Motor neuron (in vitro differentiated cells): ENCODE measurements at places on chromosomes 4 and X. TPM values are rescaled to one million over a fixed set of nuclear protein-coding genes. Genes with fewer than 3 reads are reported as not detected.

GRCh38 chr4:52606726-52607125 lies 52.4 kb downstream of the USP46 start:
- ATAC-seq = no peak

DNA sequence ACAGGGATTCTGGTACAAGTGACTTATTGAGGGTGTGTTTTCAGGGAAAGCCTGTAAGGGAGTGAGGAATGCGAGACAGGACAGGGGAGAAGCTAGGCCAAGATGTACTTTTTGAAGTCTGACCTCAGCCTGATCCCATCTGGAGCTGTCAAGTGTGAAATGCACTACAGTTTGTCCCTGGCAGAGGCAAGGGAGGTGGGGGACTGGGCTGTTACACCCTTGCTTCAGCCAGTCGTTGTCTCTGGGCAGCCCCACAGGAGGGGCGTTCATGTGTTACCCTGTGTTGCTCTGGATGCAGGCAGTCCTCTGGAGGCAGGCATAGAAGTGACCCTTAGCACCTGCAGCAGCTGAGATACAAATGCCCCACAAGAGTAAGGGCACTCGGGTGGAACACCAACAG lies 25.8 kb downstream of the PPEF1 start:
- ATAC-seq = no peak

- ATAC-seq = peak; percentile 60
Measured at GRCh38 chr4:177573507-177573906, 131.3 kb upstream of the AGA start.

GRCh38 chr4:88297212-88297516 lies 12.8 kb upstream of the PPM1K start:
- peak; percentile 51 for ATAC-seq

DNA sequence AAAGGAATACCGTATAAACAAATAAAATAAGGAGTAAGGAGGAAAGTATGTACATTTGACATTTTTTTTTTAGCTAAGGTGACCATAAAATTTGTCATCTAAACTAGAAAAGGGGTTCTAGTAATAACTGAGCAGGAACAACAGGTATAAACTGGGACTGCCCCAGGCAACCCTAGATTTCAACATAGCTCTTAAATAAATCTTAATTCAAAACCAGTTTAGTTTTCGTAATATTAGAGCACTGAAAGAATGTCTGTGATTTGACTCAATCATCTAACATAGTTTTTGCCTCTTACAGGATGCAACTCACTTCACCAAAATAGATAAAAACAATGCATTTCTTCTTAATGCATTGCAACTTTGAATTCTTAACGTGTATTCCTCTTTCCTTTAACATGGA lies 257.7 kb downstream of the ADAMTS3 start:
- no peak for ATAC-seq

GRCh38 chr4:29867412-29867811 lies 852.8 kb upstream of the PCDH7 start:
- no peak for ATAC-seq

DNA sequence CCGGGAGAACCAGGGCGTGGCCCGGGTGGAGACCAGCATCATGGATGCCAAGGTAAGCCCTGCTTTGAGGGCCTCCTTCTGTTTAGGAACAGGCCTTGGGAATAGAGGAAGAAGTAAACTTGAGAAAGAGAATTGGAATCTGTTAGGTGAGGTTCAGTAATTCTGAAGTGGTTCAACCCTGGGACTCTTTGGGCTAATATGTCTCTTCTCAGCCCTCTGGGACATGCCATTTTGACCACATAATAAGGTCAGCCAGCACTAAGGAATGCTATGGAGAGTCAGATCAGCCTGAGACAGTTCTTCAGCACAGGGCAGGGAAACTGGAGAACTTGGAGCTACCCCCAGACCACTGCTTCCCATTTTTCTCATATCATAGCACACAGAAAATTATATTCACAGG lies 63.3 kb upstream of the PRPS1 start:
- ATAC-seq = no peak

DNA sequence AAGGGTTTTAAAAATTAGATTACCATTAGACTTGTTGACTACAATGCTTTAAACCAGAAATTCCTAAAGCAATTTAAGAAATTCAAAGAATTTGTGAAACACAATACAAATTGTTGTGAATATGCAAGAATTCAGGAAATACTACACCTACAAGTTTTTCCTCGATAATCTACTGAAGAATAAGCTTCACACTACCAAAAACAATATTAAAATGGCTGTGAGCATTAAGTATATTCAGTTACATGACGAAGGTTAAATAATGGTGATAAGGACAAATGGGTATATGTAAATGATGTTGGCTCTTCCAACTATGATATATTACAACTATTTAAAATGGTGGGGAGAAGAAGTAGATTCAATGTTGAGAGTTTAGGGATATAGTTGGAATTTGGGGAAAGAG lies 111.1 kb upstream of the HTR2C start:
- ATAC-seq = no peak

- ATAC-seq = no peak
Measured at GRCh38 chrX:134580907-134581306, 77.4 kb downstream of the PLAC1 start.

GRCh38 chr4:73743281-73743680 lies 2.9 kb downstream of the CXCL8 start:
- no peak for ATAC-seq

- no peak for ATAC-seq
Measured at GRCh38 chr4:112185334-112185733, 40.1 kb downstream of the FAM241A start.

GRCh38 chr4:105599932-105600655 lies 47.7 kb downstream of the ARHGEF38 start:
- ATAC-seq = peak; percentile 76

GRCh38 chr4:1732911-1733310 lies 11.6 kb downstream of the TACC3 start:
- ATAC-seq = no peak

DNA sequence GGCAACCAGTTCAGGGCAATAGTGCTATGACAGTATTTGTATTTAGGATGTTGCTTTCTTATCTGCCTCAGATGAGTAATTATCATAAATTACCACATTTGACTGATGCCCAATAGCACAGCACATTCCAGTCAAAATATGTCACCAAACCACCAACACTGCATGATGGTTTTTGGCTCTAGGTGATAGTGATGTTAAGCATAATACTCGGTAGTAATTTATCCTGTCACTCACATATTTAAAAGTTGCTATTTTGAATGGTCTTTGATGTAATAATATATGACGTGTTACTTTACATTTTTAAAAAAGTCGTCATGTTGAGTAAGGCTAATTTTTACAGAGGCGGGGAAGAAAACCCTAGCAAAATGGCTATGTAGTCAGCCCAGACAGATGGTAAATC lies 42.5 kb downstream of the UNC5C start:
- ATAC-seq = no peak

GRCh38 chr4:14833053-14833452 lies 169.2 kb upstream of the CPEB2 start:
- no peak for ATAC-seq

GRCh38 chrX:136643243-136643642 lies 4.7 kb upstream of the CD40LG start:
- no peak for ATAC-seq

- no peak for ATAC-seq
Measured at GRCh38 chr4:69601065-69601464, 38.4 kb downstream of the UGT2A2 start.

- ATAC-seq = no peak
Measured at GRCh38 chr4:54541426-54542118, 116.2 kb upstream of the KIT start.

DNA sequence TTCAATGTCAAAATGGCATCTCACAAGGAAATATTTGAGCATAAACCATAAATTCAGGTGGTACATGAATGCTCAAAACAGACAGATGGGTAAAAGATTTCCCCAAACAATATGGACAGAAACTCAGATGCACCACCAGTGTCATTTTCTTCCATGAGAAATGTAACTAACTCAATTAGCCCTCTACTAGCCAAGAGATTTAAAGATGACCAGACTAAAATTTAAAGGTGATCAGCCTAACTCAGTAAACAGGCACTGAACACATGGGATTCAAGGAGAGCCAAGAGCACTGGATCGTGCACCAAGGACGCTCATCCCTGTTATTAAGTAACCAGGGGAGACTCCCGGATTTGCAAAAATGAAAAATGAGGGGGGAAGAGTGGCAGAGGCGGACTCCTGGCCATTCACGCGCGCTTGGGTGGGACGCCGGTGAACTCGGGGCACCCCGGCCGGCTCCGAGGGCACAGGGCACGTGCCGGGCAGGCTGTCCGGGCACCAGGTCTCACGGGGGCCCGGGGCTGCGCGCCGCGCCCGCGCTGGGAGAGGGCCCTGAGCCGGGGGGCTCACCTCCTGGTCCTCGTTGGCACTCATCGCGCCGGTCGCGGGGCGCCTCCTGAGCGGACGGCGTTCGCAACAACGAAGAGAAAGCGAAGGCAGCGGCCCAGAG lies 490 bp downstream of the RWDD4 start:
- peak; percentile 52 for ATAC-seq

DNA sequence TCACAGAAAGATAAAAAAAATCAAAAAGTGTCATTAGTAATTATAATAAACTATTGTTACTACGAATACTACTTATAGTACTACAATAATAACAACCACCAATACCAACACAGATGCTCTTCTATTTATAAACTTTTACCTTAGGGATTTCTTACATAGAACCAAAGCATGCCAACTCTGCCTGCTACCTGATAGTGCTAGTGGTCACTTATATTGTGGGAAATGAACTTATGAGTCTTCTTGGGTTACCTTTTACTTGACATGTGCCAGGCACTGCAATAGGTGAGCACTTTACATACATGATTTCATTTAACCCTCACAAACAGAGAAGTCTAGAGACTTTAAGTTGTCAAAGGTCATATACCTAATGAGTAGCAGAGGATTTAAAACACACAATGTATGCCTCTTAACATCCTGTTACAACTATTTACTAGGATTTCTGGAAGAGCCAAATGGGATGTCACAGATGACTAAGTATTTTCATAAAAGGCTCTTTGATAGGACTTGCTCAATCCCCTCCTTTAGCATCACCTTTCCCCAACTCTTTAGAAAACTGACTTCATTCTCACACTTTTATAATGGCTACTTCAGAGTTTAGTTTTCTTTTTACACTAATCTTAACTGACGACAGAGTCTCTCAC lies 265.2 kb downstream of the CHIC1 start:
- no peak for ATAC-seq

GRCh38 chr4:7195546-7196287 lies 3.4 kb downstream of the SORCS2 start:
- no peak for ATAC-seq

DNA sequence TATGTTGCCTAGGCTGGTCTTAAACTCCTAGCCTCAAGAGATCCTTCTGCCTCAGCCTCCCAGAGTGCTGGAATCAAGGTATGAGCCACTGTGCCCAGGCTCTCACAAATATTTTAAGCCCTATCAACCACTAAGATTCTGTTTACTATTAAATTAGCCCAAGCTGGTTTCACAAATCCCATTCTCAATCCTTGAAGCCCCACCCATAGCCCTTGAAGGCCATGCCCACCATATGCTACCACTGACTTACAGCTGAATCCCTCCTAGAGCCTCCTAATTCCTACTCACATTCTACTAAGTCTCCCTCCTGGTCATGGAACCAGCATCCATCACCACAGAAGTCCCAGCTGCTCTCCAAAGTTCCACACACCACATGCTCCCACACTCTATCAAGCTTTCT lies 9.7 kb downstream of the GRIPAP1 start:
- no peak for ATAC-seq

- ATAC-seq = no peak
Measured at GRCh38 chrX:29455702-29456101, 759.7 kb upstream of the MAGEB2 start.

GRCh38 chr4:24519649-24520048 lies 64.7 kb downstream of the DHX15 start:
- ATAC-seq = no peak

- no peak for ATAC-seq
Measured at GRCh38 chr4:8577046-8577445, 3.1 kb upstream of the GPR78 start.

GRCh38 chr4:92299152-92299551 lies 4.6 kb upstream of the GRID2 start:
- ATAC-seq = no peak

Gene PNMA5
- 0.10 and 0.11 TPM in 2 replicates for total RNA-seq

Gene TMPRSS11B
- total RNA-seq = not detected in 2 replicates

Gene UCP1
- 0.23 and 0.26 TPM in 2 replicates for total RNA-seq

Gene UBE2D3
- 206 and 248 TPM in 2 replicates for total RNA-seq

Gene CT47B1
- 0.24 and 0.28 TPM in 2 replicates for total RNA-seq

Gene ASMT
- 0.43 TPM in 1 of 2 replicates, not detected in the other for total RNA-seq

Gene PF4V1
- total RNA-seq = not detected in 2 replicates

Gene ANKRD37
- total RNA-seq = 9.8 and 10.8 TPM in 2 replicates

Gene SULT1B1
- under 0.01 and 0.05 TPM in 2 replicates for total RNA-seq

Gene LDOC1
- total RNA-seq = 22.0 and 23.6 TPM in 2 replicates

Gene STPG2
- 0.35 TPM in 1 of 2 replicates, not detected in the other for total RNA-seq

Gene SPP1
- 1.8 TPM in 2 replicates for total RNA-seq

Gene FAM241A
- total RNA-seq = 0.54 and 0.56 TPM in 2 replicates

Gene LGI2
- 6.7 and 7.4 TPM in 2 replicates for total RNA-seq
